Central memory CD4-positive, alpha-beta T cell (primary cell): ENCODE measurements at places on chromosomes 1 and 21.
A peak's percentile ranks its signal among the peaks of the same experiment; 100 is the strongest.

DNA sequence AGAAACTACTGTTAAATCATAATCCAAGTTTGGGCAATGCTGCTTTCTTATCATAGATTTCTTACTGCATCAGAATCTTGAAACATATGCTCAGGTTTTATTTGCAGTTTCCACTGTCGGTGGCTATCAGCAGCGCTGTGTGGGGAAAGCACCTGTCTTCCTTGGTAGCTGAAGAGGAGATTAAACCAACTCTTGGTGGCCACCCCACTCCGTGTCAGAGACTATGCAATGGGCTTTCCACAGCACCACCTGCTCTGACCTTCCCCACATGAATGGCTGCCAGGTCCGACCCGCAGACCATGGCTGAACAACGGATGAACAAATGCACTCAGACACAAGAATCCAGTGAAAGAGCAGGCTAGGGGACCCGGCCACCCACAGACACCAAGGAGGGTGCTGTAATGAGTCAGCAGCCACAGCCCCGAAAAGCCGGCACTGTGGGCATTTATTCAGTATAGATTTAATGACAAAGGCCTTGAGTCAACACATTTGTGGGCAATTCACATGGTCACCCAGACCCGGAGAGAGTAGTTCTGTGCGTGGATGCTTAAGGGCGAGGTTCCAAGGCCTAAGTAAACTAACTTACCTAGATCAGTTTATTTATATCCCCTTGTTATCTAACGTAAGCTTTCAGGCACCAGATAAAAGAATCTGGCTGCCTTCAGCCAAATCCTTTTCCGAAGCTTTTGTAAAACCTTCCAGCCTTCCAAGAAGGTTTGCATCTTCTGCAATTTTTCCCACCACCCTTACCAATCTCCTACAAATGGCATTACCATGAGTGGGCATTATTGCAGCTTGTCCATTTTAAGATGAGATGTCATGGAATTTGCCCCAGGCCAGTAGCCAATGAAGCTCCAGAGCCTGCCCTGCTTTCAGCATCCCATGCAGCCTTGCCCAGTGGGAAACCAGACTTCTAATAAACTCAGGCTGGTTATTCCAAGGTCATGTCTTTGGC lies 82.7 kb downstream of the HLCS start:
- no peak for DNase-seq

DNA sequence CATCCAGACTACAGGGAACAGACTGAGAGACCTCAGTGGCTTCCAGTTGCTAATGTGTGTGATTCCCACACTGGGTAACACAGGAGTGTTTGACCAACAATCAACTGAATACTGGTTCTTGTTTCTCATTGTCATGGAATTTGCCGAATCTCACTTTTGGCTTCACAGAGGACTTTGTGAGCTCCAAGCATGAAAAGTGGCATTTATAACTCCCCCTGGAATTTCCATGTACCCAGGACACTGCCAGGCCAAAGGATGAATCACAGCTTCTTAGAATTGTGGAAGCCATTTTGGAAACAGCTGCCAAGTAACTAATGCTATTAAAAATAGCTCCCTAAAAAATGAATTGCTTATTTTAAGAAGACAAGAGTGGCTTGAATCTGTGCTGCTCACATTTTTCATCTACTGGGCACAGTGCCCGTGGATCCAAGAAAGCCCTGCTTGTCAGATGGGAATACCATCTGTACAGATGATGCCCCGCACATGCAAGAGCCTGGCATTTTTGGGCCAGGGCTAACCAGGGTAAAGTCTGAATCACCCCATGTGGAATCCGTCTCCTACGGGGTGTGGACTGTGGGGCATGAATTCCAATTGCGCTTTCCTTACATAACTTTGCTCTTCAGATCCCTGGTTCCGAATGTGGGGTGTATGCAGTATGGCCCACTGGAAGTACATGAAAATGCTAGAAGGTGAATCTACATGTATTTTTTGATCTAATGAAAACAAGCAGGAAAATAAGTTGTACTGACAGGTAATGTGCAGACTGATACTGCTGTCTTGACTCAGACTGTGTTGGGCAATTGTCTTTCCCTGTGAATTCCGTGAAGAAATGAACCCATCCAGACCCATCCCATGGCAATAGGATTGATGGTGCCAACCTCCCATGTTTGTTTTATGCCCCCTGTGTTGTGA lies 487.3 kb downstream of the SIPA1L2 start:
- DNase-seq, result no peak

GRCh38 chr1:94951046-94951445 lies 24.1 kb upstream of the CNN3 start:
- no peak for DNase-seq

DNA sequence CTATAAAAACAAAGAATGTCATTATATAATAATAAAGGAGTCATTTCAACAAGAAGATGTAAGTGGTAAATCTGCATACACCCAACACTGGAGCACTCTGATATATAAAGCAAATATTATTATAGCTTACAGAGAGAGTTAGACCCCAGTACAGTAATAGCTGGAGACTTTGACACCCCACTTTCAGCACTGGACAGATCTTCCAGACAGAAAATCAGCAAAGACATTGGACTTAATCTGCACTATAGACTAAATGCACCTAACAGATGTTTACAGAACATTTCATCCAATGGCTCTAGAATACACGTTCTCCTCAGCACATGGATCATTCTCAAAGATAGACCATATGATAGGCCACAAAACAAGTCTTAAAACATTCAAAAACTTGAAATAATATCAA lies 20.0 kb upstream of the KCNH1 start:
- DNase-seq, result no peak

DNA sequence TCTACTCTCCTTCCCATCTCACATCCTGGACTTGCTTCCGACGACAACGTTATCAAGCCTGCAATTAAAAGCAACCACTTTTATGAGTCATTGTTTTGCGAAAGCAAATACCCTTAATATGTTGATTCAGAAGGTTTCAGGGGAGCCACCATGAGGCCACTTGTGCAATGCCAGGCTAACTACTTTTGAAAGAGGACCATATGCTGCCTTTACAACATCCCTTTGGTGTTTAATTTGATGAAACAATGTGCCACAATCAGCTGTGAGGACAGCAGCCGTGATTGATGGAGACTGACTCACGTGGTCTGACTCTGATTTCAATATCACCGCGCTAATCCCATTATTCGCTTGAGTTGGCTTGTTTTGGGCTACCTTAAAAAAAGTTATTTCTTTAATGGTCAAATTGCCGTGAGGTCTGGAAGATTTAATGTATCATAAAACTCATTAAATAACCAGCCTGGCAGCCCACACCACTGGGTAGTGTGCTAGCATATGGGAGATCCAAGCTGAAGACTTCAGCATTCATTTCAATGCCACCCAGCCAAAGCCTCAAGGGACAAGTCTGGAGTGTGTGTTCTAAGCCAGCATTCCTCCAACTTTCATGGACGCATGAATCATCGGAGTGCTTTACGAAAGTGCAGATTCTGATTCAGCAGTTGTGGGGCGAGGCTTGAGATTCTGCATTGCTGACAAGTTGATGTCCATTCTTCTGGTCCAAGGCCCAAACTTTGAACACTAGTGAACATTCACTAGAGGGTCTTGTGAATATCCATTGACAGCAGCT lies 73.3 kb upstream of the PAXBP1 start:
- DNase-seq, result no peak

GRCh38 chr1:35925741-35926140 lies 5.2 kb upstream of the AGO3 start:
- no peak for DNase-seq

DNA sequence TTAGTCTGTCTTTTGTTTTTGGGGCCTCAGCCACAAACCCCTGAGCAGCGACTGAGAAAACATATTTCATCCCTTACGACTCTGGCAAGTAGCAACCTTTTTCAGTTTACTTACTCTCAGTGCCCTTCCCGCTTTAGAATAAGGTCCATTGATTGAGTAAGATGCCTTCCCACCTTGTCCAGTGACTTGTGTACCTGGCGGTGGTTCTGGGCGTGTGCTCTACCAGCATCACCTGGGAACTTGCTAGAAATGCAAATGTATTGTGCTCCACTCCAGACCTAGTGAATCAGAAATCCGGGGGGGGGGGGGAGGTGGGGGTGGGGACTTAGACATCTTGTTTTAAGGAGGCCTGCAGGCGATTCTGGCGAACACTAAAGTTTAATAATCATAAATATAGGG lies 72.1 kb downstream of the S1PR1 start:
- DNase-seq, result no peak

DNA sequence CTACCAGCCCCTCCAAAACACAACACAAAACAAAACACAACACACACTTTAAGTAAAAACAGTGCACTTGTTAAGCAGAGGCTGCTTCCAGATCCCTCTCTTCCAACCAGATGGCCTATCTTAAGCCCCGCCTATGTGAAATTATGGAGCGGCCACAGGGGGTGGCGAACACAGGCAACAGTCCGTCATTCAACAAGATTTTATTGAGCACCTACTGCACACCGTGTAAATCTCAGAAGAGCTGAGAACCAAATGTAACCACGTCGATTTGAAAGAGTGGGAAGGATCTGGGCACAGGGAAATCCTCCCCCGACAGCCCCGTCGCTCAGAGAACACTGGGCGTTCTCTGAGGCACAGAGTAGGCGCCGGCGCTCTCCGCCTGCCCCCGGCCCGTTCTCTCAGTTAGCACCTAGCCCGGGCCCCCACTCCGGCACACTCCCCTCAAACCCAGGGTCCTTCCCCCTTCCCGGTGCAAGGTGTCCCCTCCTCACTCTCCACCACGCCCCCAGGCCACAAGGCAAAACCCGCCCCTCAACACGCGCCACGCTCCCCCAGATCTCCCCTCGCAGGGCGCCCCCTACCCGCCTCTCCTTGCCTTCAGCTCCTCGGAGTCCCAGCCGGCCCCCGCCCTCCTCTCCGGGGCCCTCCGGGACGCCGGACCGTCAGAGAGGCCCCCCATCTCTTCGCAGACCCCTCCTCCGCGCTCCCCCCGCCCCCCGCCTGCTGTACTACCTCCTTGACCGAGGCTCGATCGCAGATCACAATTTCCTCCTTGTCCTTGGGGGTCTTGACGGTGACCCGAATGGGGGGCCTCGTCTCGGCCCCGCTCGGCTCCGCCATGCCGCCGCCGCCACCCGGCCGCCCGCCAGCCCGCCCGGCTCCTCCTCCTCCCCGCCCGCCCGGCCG lies 483 bp downstream of the UBQLN4 start:
- DNase-seq, result peak; percentile 53

DNA sequence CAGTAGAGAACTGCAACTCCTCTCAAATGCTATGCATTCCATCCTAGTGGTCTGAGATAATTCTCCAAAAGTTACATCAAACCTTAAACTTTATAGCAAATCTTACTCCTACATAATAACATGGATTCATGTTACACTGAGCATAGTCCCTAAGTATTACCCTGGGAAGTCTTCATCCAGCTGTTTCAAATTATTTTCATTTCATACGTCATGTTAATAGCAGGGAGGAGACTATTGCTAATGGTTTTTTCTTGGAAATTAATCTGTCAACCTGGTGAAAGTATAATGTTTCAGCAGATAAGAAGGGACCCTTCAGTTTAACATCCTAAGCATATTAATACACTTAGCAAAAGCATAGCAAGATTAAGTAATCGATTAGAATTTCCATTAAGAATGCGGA lies 318.1 kb downstream of the USP25 start:
- no peak for DNase-seq

DNA sequence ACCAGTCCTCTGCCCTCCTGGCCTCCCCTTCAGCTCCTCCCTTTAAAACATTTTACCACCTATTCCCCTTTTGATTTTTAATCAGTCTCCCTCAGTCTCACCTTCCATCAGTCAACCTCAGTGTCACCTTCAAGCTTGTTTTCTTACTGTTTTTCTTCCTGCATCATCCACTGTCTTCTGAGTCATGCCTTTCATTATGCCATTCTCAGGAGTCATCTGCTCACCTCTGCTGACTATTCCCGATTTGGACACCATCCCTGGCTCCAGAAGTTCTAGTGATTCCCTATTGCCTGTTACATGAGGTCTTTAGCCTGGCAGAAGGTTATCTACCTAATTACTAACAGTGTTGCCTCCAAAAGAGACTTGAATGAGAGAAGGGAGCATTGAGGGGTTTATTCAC lies 23.9 kb downstream of the NFASC start:
- DNase-seq, result no peak

GRCh38 chr1:94702442-94702815 lies 117.7 kb upstream of the SLC44A3 start:
- no peak for DNase-seq

DNA sequence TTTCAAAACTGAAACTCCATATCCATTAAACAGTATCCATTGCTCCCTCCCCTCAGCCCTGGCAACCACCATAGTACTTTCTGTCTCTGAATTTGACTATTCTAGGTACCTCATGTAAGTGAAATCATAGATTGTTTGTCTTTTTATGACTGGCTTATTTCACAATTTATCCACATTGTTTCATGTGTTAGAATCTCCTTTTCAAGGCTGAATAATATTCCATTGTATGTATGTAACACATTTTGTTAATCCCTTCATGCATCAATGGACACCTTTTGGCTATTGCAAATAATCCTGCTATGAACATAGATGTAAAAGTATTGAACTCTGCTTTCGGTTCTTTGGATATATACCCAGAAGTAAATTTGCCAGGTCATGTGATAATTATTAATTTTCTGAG lies 37.5 kb downstream of the AGO3 start:
- no peak for DNase-seq

- DNase-seq, result no peak
Observed at GRCh38 chr1:226474443-226475141, 66.7 kb upstream of the PARP1 start.

DNA sequence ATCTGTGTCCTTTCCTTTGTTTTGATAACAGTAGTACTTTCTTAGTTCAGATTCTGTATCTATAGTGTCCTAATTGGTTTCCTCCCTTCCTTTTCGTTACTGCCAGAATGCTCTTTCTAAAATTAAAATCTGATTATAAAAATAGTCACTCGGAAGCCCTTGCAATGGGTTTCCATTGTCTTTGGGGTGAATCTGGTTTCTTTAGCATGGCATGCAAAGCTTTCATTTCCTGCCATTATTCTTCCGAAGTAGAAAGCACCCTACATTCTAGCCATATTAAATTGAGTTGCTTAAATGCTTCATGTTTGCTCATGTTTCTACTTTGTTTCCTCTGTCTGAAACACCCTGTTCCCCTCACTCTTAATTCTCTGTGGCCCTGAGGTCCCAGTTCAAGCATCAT lies 53.2 kb upstream of the MACF1 start:
- DNase-seq, result no peak

- DNase-seq, result no peak
Observed at GRCh38 chr1:235404190-235404589, 37.0 kb downstream of the TBCE start.

GRCh38 chr1:243233908-243234307 lies 21.2 kb downstream of the CEP170 start:
- no peak for DNase-seq

GRCh38 chr1:235127732-235128455 lies 743 bp downstream of the TOMM20 start:
- DNase-seq, result no peak

GRCh38 chr1:244964112-244964971 lies 100.0 kb upstream of the HNRNPU start:
- no peak for DNase-seq
